ENCODE measurements at places on chromosomes 2 and 18.

DNA sequence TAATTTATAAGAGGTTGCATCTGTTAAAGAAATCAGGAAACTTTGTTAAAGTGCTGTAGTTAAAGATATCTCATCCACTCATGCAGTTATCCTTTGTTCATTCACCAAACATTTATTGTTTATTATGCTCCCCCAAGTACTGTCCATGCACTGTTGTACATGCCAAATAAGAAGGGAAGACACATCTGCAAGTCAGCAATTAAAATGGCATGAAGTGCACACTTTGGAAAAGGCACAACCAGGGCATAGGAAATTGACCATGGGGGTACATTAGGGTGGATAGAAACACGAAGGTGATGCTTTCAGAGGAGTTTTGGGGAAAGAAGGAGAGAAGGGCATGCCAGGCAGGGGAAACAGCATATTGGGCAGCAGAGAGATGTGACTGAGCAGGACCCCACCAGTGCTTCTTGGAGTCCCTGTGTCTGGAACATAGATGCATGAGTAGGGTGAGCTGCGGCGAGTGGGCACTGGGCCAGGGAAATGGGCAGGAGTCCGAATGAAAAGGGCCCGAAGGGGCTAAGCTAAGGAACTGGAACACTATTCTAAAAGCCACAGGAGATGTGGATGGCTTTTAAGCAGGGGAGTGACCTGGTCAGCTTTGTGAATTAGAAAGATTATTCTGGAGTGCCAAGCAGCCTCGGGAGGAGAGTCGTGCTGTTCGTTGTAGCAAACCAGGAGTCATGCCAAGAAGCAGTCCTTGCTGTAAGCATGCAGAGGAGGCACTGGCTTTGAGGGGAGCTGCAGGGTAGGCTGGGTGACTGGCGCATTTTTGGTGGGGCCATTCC, 316.3 kb downstream of the AGPS start:
- DNase-seq: no peak

DNA sequence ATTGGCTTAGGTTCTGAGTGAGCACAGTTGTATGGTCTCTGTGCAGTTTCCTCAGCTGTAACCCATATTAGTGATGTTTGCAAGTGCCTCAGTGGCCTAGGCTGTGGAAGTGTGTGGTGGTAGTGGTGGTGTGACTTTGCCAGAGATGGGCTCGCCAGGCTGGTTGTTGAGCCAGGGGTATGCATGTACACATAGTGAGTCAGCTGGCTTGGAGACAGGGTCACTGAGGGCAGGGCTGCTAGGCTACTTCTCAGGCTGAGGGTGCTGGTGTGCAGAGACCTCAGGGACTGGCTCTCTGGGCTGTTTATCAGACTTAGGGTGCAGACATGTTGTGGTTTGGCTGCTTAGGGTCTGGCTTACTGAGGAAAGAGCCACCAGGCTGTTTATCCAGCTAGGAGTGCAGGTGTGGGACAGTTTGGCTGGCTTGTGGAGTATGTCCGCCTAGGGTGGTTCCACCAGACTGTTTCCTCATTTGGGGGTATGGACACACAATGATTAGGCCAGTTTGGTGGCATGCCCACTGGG, 15.0 kb downstream of the APLF start:
- DNase-seq: no peak

DNA sequence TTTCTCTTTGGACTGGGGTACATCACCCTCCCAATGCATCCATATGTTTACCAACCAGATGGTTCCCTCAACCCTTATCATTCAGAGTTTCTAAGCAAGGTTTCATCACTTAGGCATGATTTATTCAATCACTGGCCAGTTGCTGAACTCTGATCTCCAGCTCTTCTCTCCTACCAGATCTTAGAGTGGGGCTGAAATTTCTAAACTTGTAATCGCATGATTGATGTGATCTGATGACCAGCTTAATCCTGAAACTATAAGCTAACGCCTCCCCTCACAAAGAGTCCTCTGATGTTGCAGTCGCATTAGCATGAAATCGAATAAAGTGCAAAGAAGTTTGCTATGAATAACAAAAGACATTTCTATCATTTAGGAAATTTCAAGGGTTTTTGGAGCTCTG, 1082.0 kb downstream of the DPP10 start:
- no peak for DNase-seq

GRCh38 chr2:67755156-67755882, 307.5 kb downstream of the C1D start:
- DNase-seq: no peak

GRCh38 chr2:152097801-152098495, 896 bp downstream of the CACNB4 start:
- no peak for DNase-seq

GRCh38 chr2:107729440-107729839, 97.3 kb upstream of the RGPD4 start:
- no peak for DNase-seq

DNA sequence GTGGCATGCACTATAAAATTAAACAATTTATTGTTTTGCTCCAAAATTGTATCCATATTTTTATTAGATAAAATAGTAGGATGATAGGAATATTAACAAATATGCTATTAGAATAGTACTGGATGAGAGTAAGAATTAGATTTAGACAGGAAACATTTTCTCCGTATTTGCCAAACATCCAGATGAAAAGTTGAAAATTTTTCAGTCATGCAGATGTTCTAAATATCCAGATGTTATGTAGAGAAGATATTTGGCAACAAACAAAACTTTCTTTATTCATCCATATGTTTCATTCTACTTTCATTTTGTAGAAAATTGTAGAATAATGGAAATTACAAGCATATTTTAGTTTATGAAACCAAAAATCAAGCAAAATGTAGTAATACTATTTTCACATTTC, 45.2 kb upstream of the NEUROD1 start:
- no peak for DNase-seq

DNA sequence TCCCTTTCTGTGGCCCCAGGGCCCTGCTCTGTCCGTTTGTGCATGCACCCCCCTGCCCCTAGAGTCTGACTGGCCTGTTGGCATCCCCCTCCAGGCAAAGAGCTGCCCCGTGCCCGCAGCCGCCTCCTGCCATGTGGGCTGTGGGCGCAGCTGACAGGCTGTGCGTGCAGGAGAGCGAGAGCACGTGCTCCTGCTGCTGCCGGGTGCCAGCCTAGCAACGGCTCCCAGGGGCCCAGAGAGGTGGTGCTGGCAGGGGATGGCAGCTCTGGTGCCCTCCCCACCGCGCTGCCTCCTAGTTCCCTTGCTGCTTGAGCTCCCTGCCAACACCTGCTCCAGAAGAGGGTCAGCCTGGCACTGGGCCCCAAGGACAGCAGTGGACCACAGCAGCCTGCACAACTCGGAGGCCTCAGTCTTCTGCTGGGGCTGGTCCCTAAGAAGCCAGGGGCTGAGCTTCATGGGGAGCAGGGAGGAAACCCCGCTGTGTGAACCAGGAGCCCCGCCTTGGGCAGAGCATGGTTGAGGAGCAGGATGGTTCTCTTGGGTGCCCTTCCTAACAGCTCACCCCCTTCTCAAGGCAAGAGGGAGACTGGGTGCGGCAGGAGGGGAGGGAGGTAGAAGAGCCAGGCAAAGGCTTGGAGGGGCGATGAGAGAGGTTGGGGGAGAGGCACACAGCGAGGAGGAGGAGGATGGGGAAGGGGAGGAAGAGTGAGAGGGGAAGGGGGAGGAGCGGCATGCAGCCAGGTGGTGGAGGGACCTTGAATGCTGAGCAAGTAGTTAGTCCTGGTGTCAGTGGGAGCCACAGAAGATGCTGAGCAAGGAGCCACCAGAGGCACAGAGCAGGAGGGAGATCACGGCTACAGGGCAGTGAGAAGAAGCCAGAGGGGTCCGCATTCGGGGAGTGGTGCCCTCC, 23.8 kb upstream of the PTMA start:
- no peak for DNase-seq

DNA sequence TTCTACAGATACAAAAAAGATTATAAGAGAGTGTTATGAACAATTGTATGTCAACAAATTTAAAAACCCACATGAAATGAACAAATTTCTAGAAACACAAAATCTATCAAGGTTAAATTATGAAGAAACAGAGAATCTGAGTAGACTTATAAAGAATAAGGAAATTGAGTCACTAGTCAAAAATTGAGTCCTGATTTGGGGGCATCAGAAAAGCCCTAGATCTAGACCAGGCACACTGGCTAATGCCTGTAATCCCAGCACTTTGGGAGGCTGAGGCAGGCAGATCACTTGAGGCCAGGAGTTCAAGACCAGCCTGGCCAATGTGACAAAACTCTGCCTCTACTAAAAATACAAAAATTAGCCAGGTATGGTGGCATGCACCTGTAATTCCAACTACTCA, 15.3 kb upstream of the SPR start:
- DNase-seq: no peak

DNA sequence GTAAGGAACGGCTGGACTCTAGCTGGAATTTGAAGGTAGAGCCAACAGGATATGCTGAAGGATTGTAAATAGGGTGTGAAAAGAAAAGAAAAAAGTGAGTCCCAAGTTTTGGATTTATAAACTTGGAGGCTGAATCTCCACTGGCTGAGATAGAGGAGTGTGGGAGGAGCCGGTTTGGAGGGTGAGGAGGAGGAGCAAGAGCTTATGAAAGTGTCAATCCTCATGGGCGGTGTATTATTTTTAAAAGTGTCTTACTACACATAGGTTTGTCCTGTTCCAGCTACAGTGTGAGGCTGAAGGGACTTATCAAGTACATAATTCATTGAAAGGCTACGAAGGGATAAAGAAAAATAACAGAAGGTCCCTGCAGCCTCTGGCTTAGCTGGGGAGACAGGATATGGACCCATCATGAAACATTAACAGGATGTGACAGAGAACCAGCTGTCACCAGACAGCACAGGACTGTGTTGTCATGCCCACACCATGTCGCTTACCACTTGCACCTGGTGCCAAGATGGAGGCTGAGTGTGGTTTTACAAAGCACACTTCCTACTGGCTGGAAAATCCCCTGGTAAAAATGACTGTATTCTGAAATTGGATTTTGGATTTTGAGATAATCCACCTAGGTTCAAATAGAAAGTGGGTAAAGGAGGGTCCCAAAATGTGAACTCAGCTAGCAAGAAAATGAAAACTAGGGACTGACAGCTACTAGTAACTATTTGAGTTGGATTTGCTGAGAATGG, 2.5 kb upstream of the MREG start:
- DNase-seq: peak; percentile 87

- no peak for DNase-seq
Observed at GRCh38 chr2:30208453-30208852, 22.9 kb upstream of the LBH start.

GRCh38 chr2:9430316-9431293, 7.2 kb downstream of the CPSF3 start:
- no peak for DNase-seq

GRCh38 chr18:9206421-9206820, 69.8 kb downstream of the ANKRD12 start:
- DNase-seq: no peak

DNA sequence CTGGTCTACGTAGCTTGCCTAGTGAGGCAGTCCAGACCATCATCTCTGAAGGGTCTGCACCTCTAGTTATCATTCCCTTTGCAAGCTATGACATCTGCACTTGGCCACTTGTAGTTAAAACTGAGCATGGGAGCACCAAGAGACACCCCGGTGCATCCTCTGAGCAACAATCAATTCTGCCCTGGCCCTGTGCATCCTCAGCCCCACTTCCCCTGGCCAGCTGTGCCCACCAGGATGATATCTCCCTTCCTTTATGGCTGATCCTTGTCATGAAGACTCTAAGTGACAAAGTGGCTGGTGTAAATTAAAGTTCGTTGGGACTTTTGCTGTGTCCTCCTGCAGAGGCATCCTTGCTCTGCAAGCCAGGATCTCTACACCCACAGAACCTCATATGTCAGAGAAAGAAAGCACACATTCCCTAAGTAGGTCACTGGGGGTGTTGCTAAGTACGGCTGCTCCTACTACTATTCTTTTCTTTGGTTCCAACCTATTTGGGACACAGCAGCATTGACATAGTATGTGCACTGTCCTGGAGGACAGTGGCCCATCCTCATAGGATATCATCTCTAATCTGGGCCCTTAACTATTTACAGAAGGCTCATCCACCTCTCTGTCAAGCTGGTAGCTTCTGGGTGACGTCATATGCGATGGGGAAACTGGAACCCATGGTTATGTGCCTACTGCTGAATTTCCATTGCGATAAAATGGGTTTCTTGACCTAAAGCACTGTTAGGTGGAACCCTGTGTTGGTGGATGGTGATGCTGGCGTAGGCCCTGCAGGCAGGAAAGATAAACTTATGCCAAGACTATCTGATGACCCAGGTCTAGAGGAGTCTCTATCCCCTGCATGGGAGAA, 384.3 kb upstream of the ID2 start:
- no peak for DNase-seq

DNA sequence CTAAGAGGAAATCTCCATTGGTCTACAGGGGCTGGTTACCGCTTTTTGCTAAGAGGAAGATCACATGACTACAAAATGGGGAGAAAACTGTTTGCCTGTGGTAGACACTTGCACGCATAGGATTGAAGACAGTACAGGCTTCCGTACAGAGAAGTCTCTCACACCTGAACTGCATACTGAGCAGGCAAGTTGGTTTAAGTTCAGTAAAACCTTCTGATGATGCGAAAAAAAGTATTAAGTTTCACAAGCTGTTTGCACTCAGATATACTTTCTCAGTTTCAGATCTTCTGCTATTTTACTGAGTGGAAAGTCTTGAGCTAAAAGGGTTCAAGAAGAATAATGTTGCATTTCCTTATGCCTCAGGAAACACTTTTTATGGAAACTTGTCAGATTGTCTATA, 292.2 kb upstream of the MC4R start:
- DNase-seq: no peak

DNA sequence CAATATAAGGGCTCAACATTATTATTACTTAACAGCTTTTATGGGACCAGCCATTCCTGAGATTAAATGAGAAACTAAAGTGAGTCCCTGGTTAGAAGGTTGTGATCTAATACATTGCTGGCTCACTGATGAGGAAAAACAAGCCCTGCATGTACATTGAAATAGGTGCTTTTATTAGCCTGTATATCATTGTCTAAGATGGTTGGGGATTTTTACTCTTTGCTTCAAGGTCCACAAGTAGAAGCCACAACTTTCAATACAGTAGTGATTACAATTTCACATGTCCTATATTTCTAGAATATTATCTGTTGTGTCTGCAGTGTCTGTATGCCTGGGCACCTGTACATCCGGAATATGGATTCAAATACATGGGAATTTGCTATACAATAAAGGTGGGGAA, 104.1 kb upstream of the FZD5 start:
- DNase-seq: no peak

DNA sequence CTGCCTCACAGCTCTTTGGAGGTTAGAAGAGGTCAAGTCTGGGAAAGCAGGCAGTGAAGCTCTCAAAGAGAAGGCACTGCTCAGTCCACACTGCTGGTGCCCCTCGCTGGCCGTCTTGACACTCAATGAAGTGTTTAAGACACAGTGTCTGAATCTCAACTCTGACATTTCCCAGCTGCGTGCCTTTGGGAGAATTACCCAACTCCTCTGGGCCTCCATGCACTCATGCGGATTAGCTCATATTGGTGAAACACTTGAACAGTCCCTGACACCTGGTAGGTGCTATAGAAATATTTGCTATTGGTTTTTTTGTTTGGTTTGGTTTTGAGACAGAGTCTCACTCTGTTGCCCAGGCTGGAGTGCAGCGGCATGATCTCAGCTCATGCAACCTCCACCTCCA, 281.0 kb downstream of the SRBD1 start:
- DNase-seq: no peak

GRCh38 chr2:44731505-44731904, 210.0 kb upstream of the SIX3 start:
- DNase-seq: peak; percentile 58

GRCh38 chr2:133568172-133568571, at the start of gene NCKAP5:
Gene NCKAP5 (minus strand): TSS chr2:133568463. CDS start chr2:133517526, 50,937 bp downstream.
- DNase-seq: no peak
